ENCODE measurements at places on chromosomes 12 and 14.

DNA sequence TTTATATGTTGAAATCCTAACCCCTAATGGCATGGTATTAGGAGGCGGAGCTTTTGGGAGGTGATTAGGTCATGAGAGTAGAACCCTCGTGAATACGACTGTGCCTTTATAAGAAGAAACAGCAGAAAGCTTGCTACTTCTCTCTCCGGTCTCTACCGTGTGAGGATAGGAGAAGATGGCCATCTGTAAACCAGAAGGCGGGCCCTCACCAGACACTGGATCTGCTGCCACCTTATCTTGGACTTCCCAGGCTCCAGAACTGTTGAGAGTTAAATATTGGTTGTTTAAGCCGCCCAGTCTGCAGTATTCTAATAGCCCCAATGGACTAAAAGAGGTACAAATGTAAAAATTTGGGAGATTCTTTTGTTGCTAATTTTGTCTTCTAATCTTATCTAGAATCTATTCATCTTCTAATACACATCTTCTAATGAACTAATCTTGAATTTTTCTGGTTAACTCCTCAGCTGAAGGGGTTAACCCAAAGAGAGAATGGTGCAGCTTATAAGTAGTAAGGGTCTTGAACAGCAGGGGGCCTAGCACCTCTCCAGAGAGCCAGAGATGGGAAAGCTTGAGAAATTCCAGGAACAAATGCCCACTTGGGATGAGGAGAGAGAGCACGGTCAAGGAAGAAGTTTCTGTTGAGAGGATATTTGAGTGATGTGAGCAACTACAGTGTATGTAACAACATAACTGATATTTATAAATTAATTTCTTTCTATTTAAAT, 264.0 kb upstream of the GRIP1 start:
- DNase-seq: no peak

DNA sequence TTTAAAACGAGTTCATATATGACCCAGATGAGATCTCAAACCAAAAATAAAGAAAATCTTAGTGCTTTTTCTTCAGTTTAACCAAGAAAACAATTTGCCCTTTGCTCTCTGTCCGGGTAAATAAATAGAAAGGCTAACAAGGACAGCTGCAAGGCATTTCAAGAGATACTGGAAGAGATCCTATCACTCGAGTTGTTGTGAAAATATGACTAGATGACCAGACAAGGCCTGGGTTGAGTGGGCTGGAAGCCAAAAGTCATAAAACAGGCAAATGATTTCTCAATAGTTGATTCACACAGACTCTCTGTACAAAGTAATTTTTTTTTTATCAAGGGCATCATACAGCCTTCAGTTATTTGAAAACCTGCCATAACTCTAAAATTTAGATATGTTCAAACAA, 55.9 kb upstream of the AVPR1A start:
- DNase-seq: no peak

- DNase-seq: peak; percentile 95
These were observed 16.4 kb downstream of the LRCOL1 start for GRCh38 chr12:132593938-132594358.

DNA sequence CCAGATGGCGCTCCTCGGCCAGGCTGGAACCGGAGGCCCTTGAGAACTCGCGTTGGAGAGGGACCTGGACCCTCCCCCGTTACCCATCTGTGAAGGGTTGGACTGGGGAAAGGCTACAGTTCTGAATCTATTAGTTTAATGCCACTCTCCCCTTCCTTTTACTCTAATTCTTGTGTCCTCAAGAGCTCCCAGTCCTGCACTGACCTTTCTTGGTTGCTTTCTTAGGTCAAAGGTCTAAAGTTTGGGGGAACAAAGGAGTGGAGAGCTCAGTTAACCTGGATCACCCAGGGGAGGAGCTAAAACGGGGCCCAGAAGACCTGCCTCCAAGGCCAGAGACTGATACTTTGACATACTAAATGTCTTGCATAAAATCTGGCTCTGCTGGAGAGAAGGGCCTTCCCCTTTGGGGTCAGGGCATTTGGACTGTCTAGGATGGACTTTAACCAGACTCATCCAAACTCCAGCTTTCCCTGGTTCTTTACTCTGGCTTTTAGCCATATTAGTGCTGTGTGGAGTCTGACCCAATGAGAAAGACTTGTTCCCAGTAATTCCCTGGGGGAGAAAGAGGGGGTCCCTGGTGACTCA, 923 bp upstream of the MLF2 start:
- no peak for DNase-seq

DNA sequence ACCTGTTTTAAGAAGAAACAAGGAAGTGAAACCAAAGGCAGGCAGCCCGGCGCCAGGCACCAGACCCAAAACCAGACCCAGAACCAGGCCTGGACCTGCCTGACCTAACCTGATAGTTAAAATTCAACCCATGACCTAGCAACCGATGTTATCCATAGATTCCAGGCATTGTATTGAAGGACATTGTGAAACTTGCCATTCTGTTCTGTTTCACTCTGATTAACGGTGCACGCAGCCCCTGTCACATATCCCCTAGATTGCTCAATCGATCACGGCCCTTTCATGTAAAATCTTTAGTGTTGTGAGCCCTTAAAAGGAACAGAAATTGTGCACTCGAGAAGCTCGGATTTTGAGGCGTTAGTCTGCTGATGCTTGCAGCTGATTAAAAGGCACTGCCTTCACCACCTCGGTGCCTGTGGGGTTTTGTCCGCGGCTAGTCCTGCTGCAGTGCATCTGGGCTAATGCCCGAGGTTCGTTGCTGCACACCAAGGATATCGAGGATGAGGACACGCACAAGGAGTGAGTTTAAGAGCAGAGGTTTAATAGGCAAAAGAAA, 262.5 kb upstream of the TMEM132C start:
- DNase-seq: no peak

DNA sequence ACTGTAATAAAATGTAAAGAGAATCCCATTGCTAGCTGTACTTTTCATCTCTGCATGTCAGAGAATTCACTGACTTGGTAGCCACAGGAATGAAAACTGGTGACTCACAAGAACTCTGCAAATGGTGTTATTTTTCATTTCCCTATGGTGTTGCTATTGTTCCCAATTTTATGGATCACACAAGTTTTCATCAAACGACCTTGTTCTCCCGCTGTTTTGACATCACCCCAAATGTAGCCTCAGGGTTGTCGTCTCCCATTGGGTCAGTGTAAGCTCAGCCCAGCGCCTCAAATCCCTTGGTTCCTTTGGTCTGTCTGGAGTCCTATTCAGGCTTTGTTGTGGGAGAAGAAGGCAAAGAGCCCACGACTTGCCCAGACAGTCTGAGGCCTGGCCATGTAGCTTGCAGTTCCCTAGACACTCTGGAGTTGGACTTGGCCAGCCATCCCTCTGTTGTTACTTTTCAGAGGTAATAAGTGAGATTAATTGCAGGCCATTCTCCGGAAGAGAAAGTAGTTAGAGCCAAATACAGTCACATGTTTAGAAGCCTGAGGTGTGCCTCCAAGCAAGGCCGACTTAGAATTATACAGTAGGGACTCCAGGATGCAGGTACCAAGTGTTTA, 159.2 kb downstream of the TGFB3 start:
- DNase-seq: no peak

GRCh38 chr12:122062832-122063693, 15.5 kb upstream of the MLXIP start:
- DNase-seq: no peak

DNA sequence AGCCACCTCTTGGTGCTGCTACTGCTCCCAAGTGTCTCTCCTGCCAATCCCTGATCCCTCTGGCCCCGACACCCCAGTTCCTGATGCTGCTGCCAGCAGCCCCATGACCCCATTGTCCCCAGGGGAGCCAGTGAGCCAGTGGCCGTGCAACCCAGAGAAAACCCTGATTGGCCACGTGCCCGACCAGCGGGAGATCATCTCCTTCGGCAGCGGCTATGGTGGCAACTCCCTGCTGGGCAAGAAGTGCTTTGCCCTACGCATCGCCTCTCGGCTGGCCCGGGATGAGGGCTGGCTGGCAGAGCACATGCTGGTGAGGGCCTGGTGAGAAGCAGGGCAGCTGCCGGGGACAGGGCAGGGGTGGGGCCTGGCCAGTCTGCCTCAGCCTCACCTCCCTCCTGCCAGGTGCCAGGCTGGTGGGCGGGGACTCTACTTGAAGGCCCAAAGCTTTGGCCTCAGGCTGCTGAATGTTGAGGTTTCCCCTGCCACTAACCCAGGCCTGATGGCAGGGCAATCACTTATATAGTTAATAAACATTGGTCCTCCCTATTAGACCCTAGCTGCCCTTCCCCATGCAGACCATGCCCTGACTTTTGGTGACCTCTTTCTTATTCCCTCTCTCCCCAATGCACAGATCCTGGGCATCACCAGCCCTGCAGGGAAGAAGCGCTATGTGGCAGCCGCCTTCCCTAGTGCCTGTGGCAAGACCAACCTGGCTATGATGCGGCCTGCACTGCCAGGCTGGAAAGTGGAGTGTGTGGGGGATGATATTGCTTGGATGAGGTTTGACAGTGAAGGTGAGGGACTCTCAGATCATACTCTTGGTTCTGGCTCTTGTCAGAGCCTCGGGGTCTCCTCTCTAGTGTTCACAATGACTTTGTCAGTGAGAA, 5.1 kb downstream of the PCK2 start:
- DNase-seq: no peak

- no peak for DNase-seq
These were observed 36.7 kb upstream of the PZP start for GRCh38 chr12:9244894-9245293.

DNA sequence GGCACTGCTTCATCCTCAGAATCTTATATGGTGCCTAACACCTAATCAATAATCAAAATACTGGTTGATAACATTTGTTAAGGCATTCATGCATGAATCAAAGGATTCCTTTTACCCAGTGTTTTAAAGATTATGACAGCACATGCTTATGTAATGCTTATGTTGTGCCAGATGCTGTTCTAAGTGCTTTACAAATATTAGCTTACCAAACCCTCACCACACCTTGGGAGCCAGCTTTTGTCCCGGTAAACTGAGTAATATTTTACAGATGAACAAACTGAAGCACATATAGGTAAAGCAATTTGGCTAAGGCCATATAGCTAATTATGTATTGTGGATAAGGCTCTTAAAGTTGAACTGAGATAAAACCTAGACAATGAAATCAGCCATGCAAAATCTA, 209.2 kb downstream of the ALX1 start:
- DNase-seq: no peak

DNA sequence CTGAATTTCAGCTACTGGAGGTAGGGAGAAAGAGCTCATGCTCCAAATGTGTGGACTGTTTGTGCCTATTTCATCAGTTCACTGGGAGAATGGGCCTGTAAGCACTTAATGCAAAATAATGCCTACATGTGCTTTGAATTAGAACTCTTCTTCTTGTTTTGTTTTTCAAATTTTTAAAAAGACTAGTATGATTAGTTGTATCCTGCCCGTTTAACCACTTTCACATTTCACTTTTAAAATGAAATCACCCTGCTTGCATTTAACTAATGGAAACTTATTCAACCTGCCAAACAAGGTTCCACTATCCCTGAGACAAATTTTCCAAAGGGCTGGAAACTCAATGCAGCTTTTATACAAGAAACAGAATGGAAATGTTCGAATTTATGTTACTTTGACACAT, 79.7 kb downstream of the SAMD4A start:
- DNase-seq: no peak

- no peak for DNase-seq
These were observed 143.7 kb upstream of the DCN start for GRCh38 chr12:91326058-91327027.

DNA sequence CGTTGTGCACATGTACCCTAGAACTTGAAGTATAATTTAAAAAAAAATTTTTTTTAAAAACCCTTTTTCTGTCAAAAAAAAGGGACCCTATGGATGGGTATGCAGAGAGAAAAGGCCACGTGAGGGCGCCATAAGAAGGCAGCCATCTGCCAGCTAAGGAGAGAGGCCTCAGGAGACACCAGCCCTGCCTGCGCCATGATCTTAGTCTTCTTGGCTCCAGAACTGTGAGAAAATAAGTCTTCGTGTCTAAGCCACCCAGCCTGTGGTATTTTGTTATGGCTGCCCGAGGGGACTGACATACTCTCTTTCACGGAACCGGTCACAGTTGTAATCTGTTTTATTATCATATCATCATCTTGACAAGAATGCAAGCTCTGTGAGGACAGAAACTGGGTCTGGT, 174.8 kb downstream of the EFCAB11 start:
- no peak for DNase-seq

DNA sequence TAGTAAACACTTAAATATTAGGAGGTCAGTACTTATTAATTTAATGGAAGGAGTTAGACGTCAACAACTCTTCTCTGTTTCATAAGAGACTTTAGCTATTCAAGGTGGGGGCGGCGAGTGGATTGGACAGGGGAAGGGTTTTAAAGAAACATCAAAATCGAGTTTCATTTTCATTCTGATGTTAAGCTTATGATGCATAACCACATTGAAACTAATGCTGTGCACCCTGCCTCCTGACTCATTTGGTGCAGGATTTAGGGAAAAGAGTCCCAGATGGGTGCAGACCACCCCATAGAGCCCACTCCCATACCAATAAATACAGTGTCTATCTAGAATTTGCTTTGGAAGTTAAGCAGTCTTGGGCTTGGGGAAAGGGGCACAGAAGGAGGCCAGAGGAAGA, 7.4 kb downstream of the ZBTB39 start:
- no peak for DNase-seq

DNA sequence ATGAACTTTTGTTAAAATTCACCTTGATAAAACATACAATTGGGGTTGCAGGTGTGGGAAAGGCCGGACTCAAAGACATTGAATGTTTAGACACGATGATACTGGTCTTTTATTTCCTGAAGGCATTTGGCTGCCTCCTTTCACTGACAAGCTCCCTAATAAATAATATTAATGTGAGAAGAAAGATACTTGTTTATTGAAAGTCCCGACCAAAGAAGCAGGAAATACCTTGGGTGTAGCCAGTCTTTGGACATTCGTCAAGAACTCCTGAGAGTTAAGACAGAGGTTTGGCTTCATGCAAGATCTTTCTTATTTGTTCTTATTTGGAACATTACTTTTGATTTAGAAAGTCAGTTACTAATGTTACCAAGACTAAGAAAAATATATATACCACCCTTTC, 1133.8 kb upstream of the SEL1L start:
- no peak for DNase-seq

DNA sequence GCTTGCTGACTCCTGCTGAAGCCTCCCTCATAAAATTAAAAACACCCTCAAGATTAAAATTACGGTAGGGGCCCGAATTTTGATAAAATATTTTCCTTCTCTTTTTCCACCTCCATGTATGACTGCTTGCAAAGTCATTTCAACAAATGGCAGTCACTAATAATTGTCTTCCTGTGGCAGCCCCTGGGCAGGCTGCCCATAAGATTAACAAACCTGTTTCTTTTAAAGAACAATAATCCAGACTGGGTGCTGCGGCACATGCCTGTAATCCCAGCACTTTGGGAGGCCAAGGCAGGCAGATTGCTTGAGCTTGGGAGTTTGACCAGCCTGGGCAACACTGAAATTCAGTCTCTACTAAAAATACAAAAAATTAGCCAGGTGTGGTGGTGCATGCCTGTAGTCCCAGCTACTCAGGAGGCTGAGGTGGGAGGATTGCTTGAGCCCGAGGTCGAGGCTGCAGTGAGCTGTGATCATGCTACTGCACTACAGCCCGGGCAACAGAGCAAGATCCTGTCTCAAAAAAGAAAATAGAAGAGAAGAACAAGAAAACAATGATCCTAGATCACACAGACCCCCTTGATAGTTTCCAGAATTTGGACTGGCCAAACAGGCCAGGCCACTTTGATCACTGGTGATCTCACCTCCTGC, 8.7 kb downstream of the SAV1 start:
- DNase-seq: no peak

- DNase-seq: no peak
These were observed 3.4 kb downstream of the KCNA5 start for GRCh38 chr12:5047094-5047493.
